Daoy (cell line): ENCODE measurements at places on chromosomes 4 and X. TPM values are rescaled to one million over a fixed set of nuclear protein-coding genes. Genes with fewer than 3 reads are reported as not detected.

GRCh38 chr4:5373327-5373726 lies 322.0 kb downstream of the STK32B start:
- DNase-seq = no peak

DNA sequence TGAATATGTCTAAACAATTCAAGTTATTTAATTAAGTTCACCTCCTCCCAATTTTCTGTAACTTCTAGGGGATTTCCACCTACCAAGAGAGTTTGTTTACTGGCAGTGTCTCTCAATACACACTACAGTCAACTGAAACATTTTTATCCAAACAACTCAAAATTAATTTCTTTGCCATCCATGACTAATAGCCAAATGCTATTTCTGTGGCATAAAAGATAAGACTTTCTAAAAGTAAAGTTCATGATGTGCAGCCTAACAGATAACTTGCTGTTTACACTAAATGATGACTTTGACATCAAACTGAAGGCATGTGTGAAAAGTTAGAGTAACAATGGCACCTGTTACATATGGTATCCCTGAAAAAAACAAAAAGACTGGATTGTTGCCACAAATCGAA lies 7.3 kb downstream of the TAB3 start:
- no peak for DNase-seq

DNA sequence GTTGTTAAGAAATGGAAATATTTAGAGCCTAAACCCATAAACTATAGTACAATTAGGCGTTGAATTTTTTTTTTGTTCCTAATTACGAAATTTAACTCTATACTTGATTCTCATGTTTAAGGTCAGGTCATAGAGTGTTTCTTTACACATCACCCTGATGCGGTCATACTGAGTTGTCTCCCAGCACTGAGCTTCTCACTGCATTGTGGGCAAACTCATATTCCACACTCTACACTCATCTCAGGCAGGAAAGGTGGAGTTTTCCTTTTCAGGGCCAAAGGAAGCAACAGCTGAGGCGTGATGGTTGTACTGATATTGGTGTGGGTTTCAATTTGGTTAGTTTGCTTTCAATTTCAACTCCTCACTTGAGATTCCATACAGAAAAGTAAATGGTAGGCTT lies 75.4 kb downstream of the FAT4 start:
- DNase-seq = peak; percentile 63

GRCh38 chr4:78482281-78482680 lies 69.3 kb upstream of the ANXA3 start:
- no peak for DNase-seq

DNA sequence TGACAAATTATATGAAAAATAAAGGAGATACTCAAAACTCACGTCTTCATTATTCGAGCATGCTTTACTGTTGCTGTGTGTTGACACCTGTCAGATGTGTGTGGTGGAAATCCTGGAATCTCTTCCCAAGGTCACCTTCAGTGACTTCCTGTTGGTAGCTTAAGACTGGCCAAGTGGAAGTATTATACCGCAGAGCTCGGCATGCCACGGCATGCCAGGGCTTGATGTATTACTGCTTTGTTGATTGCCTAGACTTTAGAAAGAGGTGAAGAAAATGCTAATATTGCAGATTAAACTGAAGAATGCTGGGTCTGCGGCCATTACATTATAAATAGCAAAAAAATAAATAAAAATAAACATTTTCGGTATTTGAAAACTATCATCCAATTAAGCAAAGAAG lies 4.6 kb downstream of the TREX2 start:
- no peak for DNase-seq

Gene P2RY8
- total RNA-seq = 0.11 TPM in 1 of 2 replicates, not detected in the other

Gene GATA1
- total RNA-seq = not detected in 2 replicates
